ENCODE measurements at places on chromosomes 2 and 18.

- no peak for DNase-seq
Observed at GRCh38 chr2:204340511-204340910, 204.8 kb upstream of the PARD3B start.

DNA sequence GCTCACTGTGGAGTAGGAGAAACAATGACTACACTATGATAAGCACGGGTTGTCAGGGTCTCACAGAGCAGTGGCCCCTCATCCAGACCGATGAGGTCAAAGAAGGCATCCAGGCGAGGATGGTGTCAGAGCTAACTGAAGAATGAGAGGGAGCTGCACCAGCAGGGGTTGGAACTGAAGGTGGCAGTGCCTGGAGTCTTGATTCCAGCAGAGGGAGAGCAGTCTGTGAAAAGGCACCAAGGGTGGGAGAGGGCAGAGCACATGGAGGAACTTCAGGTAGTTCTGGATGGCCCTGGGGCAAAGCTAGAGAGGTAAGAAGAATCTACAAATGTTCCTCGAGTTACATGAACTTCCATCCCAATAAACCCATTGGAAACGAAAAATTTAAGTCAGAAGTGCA, 12.6 kb downstream of the ELMOD3 start:
- no peak for DNase-seq

GRCh38 chr2:54638103-54638502, 85.4 kb upstream of the EML6 start:
- no peak for DNase-seq

GRCh38 chr2:110848519-110849030, 116.2 kb downstream of the ACOXL start:
- no peak for DNase-seq

DNA sequence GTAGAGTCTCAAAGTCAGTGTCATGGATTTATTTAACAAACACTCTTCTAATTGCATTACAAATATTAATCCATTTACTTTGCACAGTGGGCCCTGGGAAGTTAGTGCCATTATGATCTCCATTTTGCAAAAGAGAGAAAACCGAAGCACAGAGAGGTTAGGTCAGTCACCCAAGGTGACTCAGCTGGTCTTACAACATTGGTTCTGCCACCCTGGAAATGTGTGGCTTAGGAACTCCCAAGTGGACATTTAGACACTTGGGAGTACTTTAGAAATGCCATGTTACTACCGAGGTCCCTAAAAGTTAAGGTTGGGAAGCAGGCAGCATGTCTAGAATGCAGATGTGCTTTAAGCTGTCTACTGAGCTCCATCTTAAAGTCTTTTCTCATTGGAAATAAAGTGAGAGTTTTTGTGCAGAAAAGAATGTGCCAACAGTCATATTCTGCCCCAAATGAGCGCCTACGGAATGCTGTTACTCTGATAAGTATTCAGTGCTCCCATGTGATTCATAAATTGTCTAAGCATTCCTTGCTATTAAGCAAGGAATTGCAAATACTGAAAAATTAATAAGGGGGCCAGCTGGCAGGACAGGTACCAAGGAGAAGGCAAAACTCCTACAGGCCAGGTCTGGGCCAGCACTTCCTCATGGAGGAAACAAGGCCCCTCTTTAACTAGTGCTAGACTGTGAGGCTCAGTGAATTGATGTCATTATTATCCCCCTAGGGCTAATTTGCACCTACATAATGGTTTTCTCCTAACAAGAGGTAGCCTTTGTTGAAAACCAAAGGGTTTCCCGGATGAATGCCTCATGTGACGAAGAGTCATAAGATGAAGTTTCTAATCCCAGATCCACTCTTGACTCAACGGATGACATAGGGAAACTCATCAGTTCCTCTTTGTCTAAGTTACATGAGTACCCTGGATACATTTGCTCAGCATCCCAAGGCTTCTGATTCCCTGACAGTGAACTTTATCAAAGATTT, 16.3 kb downstream of the NRP2 start:
- DNase-seq = no peak

DNA sequence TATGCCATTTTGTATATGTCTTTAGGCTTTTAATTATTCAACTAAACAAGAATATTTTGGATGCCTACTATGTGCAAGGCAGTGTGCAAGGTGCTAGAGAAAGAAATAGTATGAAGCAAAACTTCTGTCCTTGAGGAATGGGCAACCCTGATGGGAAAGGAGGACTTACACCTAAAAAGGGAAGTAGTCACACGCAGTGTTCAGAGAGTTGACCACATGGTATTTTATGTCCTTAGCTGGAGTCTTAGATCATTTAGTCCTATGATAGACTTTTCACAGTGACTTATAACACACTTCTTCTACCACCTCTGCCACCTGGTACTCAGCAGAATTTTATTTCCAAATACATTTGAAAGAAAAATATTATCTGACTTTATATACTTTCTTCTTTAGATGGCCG, 291.6 kb downstream of the PLCL1 start:
- DNase-seq = no peak

DNA sequence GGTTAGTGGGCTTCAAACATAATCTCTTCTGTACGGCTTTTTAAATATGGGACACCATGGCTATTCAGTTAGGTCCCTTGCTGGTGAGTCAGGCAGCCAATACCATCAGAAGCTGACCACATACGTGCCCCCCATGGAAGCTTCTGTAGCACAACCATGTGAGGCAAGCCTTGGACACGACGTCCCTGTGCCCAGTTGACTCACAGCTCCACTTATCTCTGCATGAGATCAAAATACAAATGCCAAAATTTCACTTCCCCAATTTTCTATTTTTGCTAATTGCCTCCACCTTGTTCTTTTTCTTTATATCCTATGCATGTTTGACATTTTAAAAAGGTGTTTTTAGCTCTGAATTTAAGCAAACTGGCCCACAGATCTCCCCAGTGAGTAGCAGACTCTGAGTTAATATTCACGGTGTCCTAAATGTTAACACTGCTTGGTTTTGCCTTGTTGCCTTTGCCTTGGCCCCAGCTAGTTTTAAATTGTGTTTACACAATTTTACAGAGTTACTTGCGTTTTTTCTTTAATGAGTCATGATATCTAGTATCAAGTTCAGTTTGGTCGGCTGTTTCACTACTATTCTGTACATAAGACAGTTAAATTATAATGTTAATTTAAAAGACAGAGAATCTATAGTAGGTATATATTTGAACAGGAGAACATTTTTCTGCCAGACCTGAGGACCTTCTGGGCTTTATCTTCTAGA, 77.5 kb downstream of the CDCA7 start:
- no peak for DNase-seq

- no peak for DNase-seq
Observed at GRCh38 chr2:63192169-63192888, 141.7 kb downstream of the OTX1 start.

DNA sequence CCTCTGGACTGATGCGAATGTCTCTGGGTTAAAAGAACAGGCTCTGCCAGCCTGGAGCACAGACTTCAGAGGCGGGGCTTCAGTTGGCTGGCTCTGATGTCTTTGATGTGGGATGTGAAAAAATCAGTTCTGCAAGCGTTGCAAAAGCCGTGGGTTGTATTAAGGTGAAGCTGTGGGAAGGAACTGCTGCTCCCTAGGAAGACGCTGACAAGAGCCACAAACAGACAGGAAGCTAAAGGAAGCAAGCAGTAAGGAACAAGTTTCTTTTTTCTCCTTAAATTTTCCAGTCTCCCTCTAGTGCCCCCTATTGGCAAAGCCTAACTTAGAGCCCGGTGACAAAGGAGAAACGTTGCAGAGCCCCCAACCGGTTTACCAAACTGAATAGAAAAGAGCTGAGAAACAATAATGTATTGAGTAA, 239.0 kb downstream of the CCDC178 start:
- no peak for DNase-seq

GRCh38 chr2:53275743-53276142, 491.9 kb upstream of the CHAC2 start:
- DNase-seq = no peak

DNA sequence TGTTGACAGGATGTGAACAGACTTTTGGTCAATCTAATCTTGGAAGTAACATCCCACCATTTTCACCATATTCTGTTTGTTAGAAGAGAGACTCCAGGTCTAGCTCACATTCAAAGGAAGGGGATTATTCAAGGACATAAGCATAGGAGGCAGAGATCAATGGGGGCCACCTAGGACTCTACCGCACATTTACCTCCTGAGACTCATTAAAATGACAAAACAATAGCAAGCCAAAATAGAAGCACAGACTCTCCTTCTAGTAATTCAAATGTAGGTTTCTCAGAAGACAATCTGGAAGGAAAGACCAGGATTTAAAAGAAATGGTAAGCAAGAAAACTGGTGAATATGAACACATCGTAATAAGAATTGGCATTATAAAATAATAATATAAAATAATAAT, 156.4 kb upstream of the KYNU start:
- DNase-seq = no peak

- DNase-seq = no peak
Observed at GRCh38 chr18:55501982-55502710, 85.8 kb downstream of the TCF4 start.
